Brain microvascular endothelial cell (primary cell): ENCODE measurements at places on chromosomes 1 and 21.

- no peak for DNase-seq
Observed at GRCh38 chr1:36119456-36119855, 5.6 kb downstream of the COL8A2 start.

GRCh38 chr1:116451702-116452101, 78.7 kb downstream of the ATP1A1 start:
- DNase-seq = no peak

DNA sequence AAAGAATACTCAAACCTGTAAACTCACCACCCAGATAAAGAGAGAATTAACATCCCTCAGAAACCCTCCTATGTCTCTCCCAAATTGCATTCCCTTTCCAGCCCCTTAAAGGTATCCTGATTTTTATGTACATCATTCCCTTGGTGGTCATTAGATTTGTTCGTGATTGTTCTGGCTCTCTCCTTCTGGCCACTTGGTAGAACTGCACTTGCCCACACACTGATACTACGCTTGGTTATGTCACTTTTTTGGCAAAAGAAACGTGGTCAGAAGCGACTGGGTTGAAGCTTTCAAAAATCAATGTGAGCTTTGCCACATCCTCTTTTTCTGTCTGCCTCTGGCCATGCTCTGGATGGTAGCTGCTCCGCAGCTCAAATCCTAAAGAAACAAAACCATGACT, 76.3 kb downstream of the KRTAP19-8 start:
- DNase-seq = no peak

GRCh38 chr1:22586356-22587130, 23.3 kb downstream of the EPHA8 start:
- no peak for DNase-seq

GRCh38 chr1:64483731-64484414, 13.9 kb downstream of the CACHD1 start:
- no peak for DNase-seq

DNA sequence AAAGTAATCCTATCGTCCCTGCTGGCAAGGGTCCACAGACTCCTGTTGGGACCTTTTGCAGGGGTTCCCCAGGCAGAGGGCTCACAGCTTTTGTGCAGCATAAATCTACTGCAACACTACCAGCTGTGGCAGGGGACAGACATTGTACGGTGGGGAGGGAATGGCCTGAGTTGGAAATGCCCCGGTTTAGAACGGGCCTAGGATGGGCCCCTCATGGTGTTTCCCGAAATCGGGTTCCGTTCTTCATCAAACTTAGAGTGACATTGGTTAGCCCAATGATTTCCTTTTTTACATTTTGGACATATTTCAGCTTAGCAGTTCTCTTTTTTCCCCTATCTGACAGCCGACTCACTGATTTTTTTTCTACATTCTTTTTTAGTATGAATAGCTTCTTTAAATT, 26.5 kb upstream of the SAMD11 start:
- no peak for DNase-seq

- no peak for DNase-seq
Observed at GRCh38 chr1:63929106-63929478, 155.3 kb downstream of the ROR1 start.

- DNase-seq = no peak
Observed at GRCh38 chr1:193156822-193157142, 29.6 kb downstream of the B3GALT2 start.

DNA sequence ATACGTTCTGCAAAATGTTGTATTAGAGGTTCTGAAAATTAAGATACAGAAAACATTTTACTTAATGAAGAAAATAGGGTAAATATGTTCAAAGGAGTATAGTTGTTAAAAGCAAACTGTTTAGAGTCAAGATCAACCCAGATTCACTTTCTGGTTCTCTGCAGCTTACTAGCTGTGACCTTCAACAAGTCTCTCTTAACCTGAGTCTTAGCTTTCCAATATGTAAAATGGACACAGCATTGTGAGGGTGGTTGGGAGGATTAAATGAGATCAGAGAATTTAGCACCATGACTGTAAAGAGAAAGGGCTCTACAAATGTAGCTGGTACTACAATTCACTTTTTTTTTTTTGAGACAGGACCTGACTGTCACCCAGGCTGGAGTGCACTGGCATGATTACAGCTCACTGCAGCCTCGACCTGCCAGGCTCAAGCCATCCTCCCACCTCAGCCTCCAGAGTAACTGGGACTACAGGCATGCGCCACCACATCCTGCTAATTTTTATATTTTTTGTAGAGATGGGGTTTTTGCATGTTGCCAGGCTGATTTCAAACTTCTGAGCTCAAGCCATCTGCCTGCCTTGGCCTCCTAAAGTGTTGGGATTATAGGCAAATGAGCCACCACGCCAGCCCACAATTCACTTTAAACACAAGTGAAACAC, 43.9 kb downstream of the ATP1A1 start:
- DNase-seq = no peak

- no peak for DNase-seq
Observed at GRCh38 chr1:30464187-30464617, 259.2 kb downstream of the MATN1 start.

- DNase-seq = no peak
Observed at GRCh38 chr21:25416669-25417068, 190.6 kb downstream of the MRPL39 start.

DNA sequence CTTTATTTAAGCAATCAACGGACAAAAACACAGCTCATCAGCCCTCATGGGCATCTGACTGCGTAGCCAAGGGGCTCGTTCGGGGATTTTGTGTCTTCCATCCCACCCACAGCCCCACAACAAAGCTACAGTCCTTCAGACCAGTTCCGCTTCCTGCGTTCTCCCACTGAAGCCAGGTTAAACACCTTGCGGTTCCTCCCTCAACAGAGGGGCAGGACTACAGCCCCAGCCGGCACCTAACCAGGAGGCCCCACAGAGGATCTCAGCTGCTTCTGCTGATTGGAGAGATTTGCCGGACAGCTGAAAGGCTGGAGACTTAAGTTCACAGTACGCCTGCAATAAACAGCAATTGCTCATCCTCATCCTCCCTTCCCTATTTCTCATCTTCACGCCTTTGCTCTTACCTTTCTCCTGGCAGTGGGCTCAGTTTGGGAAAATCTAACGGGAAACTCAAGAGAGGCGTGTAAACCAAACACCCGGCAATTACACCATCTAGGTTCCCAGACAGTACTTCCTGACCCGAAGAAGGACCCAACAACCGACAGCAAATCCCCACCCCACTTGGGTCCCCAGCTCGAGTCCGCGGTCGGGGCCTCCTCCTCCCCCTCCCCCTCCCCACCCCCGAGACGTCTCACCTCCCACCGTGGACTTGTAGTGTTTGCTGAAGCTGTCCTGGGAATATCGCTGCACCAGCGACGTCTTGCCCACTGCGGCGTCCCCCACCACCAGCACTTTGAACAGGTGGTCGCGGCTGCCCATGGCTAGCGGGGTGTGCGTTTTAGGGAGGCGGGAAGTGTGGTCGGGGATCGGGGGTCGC, 876 bp downstream of the RAB29 start:
- DNase-seq = no peak

GRCh38 chr1:190808035-190808434, 330.4 kb upstream of the BRINP3 start:
- DNase-seq = no peak

GRCh38 chr1:98251497-98251896, 330.7 kb upstream of the DPYD start:
- DNase-seq = no peak

- no peak for DNase-seq
Observed at GRCh38 chr1:54464031-54464476, 57.9 kb upstream of the SSBP3 start.

- DNase-seq = no peak
Observed at GRCh38 chr1:56153276-56153675, 426.1 kb downstream of the PLPP3 start.

DNA sequence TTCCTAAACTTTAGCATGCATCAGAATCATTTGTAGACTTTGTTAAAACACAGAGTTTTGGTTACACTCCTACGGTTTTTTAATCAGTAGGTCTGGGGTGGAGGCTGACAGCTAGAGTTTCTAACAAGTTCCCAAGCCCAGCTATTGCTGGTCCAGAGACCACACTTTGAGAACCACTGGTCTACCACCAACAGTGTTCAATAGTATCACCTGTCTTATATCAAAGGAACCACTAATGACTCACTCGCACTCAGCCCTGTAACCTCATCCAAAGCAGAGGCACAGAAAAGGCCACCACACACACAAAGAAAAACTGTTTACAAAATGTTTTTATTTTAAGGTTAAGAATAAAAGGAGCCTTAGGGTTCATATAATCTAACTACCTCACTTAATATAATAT, 68.7 kb downstream of the HIVEP3 start:
- no peak for DNase-seq

- peak; percentile 77 for DNase-seq
Observed at GRCh38 chr1:204431310-204432184, 19.9 kb upstream of the PPP1R15B start.

DNA sequence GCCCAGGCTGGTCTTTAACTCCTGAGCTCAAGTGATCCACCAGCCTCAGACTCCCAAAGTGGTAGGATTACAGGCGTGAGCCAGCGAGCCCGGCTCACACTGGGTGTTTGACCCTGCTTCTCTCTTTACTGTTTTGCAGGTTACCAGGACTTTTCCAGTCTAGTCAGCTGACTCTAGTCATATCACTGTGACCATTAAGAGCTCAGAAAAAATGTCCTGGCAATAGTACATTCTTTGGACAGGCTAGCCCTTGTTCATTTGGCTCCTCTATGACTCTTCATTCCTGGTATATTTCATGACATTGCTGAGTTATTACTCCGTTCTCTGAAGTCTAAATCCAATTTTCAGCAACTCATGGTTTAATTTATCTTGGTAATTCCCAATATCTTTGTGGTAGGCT, 8.0 kb upstream of the CA6 start:
- DNase-seq = no peak

GRCh38 chr1:65067491-65068201, 80.4 kb upstream of the AK4 start:
- DNase-seq = peak; percentile 69

- peak; percentile 83 for DNase-seq
Observed at GRCh38 chr1:186152620-186153239, 222.3 kb downstream of the TPR start.

DNA sequence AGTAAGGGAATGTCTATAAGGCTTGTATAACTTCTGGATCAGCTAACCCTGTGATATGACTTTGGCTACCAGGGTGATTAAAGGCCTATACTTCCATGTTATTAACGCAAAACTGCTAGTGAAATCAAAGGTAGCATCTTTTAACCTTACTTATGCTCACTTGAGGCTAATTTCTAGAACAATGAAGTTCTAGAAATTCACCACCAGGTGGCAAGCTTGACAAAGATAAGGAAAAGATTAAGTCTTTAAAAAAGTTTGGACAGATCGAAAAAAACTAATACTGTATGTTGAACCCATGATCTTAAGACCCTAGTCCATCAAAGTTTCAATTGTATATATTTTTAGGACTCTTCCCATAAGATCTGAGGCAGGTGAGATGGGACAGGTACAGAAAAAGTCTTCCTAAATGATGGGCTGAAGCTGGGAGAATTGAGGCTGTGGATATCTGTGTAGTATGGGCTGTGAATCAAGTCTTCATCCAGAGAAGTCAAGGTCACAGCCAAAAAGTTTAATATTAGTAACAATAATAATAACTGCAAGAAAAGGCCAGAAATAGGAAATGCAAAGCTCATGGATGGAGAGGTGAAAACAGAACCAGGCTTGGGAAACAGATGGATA, 18.8 kb downstream of the KYAT3 start:
- peak; percentile 41 for DNase-seq

DNA sequence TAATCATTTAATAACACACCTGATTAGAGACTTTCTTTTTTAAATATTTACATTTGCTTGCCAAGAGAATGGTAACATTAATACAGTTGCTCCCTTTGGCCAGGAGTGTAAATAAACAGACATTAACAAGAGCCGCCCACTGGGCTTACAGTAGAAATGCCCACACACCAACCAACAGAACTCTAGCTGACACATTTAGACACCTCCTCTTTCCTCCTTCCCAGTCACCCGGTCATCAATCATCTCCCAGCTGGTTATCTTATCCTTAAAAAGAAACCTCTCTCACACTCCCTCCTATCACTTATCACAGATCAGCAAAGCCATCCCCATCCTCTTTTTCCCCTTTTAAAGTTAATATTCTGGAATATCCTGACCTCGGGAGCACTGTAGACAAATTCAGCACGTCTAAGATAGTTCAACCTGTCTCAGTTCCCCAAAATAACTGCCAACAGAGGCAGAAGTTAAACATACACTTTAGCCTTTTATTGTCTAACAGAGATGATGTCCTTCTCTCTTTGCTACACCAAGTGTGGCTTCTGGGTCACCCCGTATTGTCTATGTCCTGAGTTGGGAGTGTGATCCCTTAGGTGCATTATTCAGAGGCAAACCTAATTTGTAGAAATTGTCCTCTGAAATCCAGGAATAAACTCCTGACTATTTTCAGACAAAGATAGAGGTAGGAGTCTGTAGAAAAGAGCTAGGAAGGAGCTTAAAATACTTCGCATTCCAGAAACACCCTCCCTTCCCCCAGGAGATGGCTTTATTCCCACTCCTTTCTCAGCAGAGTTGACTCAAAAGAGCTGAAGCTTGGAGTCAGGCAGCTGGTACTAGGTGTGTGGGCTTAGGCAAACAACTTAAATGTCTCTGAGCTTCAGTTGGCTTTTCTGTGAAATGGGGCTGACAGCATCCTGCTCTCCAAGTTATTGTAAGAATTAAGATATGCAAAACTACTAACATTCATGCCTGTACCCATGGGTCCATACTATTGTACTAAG, 8.8 kb downstream of the MYCL start:
- peak; percentile 56 for DNase-seq

GRCh38 chr1:243713470-243714186, 136.4 kb downstream of the AKT3 start:
- DNase-seq = no peak

DNA sequence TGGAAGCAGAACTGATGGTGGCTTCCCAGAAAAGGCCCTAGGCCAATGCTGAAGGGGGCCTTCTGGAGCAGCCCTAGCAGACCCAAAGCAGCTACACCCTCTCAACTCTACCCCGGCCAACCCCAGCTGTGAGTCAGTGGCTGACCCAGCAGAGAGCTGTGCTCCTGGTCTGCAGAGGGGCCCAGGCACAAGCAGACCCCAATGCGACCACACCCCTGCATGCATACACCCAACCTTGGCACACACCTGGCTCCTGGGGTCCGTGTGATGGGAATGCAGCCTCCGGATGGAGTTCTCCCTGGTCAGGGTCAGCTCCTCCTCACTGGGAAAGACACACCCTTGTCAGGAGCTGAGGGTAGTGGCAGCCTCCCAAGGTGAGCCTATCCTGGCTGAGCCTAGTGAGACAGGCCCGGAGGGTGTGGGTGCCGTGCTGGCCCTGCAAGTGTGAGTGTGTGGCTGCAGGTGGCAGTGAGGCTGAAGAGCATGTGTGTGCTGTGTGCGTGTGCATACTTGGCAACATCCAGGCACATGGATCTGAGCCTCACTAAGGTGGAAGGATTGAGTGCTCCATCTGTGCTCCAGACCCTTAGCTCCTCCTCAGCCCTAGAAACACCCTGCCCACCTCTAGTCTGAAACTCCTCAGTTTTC, 3.9 kb upstream of the ARHGAP30 start:
- DNase-seq = no peak

GRCh38 chr1:190116921-190117320, 360.7 kb downstream of the BRINP3 start:
- no peak for DNase-seq
